ENCODE measurements at places on chromosomes 1 and 21. TPM values are rescaled to one million over a fixed set of nuclear protein-coding genes. Genes with fewer than 3 reads are reported as not detected.

The CYP4B1 gene
- not detected for total RNA-seq

The PCAT6 gene
- 2.1 TPM for total RNA-seq

The TCHHL1 gene
- not detected for total RNA-seq

The CASQ2 gene
- not detected for total RNA-seq

The BCL2L15 gene
- total RNA-seq, result not detected

The GNAT2 gene
- total RNA-seq, result not detected

The SAMD13 gene
- not detected for total RNA-seq

The ALDH9A1 gene
- total RNA-seq, result 65.2 TPM

The LRRIQ3 gene
- total RNA-seq, result 1.1 TPM

The UBAP2L gene
- total RNA-seq, result 210 TPM

The CR1L gene
- not detected for total RNA-seq

The PGLYRP3 gene
- total RNA-seq, result not detected

The AADACL4 gene
- not detected for total RNA-seq

The KLHL20 gene
- total RNA-seq, result 30.8 TPM

The LCE1C gene
- total RNA-seq, result not detected

The TLCD4 gene
- total RNA-seq, result 0.18 TPM

The RALGPS2 gene
- 43.1 TPM for total RNA-seq

The BACE2 gene
- total RNA-seq, result 13.9 TPM

The CLCA4 gene
- total RNA-seq, result not detected

The TNNI3K gene
- total RNA-seq, result not detected

The FAM76A gene
- 9.0 TPM for total RNA-seq

The MROH9 gene
- total RNA-seq, result 0.10 TPM

The OR6N1 gene
- total RNA-seq, result not detected

The KRTAP13-1 gene
- not detected for total RNA-seq

The RAVER2 gene
- 1.8 TPM for total RNA-seq

The KISS1 gene
- total RNA-seq, result 4.0 TPM

The RGS7 gene
- 3.3 TPM for total RNA-seq

The KCNT2 gene
- 1.1 TPM for total RNA-seq

The METTL18 gene
- total RNA-seq, result 5.2 TPM

The LTN1 gene
- 20.2 TPM for total RNA-seq

The TIMM17A gene
- 133 TPM for total RNA-seq

The ADAM30 gene
- total RNA-seq, result not detected

The SPRR3 gene
- total RNA-seq, result not detected
